ENCODE measurements at places on chromosomes 7 and 10.

DNA sequence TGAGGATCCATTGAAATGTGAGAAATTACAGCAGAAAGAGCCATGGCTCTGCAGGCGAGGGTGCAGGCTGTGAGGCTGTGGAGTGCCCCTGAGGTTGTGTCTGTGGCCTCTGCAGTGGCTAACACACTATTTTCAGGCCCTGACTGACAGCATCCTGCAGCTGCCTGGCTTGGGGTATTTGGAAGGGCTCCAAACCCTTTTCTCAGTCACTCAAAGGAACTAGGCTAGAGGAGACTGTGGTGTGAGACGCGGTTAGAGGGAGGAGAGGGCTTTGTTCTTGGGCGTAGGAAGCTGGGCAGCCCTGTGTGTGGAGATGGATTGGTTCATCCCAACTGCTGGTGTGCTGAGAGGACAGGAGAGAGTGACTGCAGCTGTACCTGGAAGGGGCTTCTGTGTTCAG lies 134.9 kb downstream of the RAMP3 start:
- no peak for DNase-seq

- DNase-seq = no peak
Measured at GRCh38 chr7:47145186-47145725, 436.7 kb downstream of the TNS3 start.

DNA sequence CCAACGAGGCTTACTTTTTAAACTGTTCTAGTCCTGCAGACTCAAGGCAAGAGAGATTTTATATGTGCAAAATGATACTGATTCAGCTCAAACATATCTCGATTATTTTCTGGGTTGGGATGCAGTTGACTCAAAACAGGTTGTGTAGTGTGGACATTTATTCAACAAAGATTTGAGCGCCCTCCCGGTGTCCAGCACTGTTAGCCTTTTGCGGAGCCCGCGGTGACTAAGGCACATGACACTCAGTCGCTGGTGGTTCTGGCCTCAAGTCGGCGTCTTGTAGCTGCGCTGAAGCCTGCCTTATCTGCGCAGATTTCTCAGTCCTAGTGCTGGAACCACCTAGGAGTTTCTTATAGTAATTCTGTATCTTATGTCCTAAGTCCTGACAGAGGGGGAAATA lies 938 bp upstream of the CADPS2 start:
- DNase-seq = no peak

GRCh38 chr10:35378541-35379210 lies 42.4 kb downstream of the CCNY start:
- no peak for DNase-seq

GRCh38 chr7:120190566-120190965 lies 82.4 kb upstream of the KCND2 start:
- no peak for DNase-seq

GRCh38 chr10:62085404-62085803 lies 183.2 kb downstream of the RTKN2 start:
- no peak for DNase-seq

- no peak for DNase-seq
Measured at GRCh38 chr7:135877805-135878204, 99.4 kb downstream of the MTPN start.

- no peak for DNase-seq
Measured at GRCh38 chr10:112395809-112396530, 22.1 kb downstream of the ACSL5 start.

All from GM12891 (cell line).